CD4-positive, alpha-beta T cell (primary cell): ENCODE measurements at places on chromosomes 16 and 17.

DNA sequence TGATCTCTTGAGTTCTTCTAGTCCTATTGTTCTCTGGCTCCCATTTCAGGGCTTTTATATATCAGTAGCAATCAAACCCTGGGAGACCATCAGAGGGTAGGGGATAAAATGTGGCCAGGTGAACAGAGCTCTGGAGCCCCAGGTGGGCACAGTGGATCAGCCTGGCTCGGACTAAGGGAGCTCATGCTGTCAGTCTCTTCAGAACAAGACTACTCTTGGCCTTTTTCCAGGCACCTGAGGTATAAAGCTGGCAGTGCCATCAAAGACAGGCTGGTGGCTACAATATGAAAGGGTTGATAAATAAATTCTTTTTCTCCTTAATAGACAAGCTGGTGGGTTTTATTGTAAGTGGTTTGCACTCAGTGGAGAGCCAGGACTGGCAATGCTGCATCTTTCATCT is 160.0 kb upstream of the CCL2 start:
- no peak for DNase-seq

- no peak for DNase-seq
Measured at GRCh38 chr16:66275775-66276428, 90.6 kb upstream of the CDH5 start.

GRCh38 chr17:42520540-42520951 is 15.5 kb upstream of the NAGLU start:
- no peak for DNase-seq

GRCh38 chr17:61809816-61810392 is 53.4 kb downstream of the BRIP1 start:
- no peak for DNase-seq

DNA sequence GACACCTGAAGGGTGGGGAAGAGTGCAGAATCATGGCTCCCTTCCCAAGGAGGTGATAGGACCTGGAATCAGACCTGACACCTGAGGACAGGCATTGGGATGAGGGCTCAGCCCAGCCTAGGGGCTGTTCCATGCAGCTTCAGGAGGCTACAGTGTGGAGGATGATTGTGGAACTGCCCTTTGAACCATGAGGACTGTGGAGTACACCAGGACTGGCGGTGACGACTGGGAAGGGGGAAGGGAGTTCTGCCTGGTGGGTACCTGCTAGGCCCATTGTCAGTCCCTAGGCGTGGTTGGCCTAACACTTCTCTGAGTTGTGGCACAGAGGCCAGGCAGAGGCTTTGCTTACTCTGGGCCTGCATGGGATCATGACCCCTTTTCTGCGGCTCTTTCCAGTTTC is 76.1 kb downstream of the MPRIP start:
- DNase-seq, result no peak

DNA sequence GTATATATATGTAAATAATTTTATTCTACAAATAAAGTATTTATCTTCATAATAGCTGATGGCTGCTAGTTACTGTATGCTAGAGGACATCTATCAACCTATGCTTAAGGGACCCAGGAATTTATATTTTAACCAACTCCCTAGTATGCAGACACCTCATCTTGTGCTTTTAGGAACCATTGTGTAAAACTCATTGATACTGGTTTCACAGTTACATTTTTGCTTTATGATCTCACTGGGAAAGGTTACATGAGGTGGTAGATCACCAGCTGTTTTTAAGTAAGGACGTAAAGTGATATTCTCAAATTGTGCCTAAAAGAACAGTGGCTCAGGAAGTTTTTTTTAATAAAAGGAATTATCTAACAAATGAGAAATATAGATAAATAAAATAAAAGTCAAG is 56.4 kb downstream of the VMP1 start:
- DNase-seq, result no peak

DNA sequence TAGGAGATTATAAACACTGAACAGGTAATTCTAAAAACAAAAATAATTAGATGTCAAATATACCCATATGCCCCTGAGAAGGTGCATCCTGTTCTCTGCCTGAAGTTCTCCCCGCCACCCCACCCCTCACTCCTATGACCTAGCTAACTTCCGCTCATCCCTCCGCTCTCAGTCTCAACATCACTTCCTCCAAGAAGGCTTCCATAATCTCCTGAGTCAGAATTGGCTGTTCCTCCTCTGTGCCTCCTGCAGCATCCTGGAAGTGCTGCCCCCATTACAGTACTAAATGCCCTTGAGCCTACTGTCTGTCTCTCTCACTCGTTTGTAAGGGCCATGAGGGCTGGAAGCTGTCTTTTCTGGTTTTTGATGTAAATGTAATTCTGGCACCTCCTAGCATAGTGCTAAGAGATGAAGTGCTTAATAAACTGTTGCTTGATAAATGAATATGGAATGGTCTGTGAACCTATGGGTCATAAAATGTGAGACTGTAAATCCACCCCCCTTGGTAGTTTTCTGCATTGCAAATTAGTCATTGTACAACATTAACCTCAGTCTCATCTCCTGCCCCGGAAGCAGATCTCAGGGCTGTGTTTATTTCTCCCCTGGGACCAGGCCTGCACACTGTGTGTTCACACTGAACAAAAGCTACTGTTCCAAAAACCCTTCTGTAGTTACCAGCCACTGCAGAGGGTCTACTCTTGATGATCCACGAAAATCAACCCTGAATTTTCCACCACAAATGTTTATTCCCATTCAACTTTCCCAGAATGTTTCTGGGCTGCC is 3.9 kb upstream of the MYO1D start:
- DNase-seq, result no peak

DNA sequence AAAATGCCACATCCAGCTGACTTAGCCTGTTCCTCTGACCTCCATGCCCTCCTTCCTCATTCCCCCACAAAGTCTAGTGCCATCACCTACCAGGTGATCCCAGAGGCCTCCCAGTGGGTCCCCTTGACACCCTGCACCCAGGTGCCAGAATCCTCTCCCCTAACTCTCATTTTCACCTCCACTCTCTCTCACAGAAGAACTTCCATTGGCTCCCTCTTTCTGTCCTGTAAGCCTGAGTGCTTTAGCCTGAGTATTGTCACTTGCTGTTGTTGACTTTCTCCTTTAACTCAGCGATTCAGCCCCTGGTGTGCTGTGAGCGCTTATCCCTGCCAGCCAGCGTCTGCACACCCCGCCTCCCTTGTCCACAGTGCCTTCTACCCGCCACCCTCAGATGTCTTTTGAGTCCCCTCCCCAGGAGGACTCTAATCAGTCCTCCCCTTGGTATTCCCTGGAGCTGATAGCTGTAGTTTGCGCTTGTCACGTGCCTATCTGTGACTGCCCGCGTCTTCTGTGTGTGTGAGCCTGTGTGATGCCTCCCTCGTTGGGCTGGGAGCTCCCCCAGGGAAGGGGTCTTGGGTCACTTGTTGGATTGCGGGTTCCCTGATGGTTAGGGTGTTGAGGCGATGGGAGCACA is 31.9 kb downstream of the ARHGAP23 start:
- DNase-seq, result no peak

DNA sequence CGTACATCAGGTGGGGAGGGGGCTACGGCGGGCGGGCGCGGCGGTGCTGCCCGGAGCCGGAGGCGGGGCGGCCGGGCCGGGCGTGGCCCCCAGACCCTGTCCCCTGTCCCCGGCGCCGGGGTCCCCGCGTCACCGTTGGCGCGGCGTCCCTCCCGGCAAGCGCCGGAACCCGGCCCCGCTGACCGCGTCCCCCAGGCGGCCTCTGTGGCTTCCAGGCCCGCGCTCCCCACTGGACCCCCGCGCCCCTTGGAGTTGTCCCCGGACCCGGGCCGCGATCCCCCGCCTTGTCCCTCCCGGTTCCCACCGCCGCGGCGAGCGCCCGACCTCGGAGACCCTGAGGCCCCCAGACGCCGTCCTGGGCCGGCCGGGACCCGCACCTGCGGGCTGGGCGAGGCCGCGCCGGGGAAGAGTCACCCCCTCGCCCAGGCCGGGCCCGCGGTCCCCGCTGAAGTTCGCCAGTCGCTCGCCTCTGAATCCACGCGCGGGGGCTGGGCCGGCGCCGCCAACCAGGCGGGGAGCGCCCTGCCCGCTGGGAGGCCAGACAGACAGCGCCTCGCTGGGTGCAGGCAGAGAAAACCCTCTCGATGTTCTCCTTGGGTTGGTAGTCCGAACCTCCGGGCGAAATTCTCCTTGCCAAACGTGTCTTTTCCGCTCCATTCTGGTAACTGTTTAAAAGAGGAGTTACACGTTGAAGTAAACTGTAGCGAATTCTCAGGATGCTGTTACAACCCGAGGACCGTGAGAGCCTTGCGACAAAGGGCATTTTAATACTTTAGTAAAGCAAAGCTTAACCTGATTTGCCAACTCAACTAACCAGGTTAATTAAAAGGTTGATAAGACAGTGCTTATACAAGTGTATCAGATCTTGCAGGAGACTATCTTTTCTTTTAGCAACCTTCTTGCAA is 761 bp downstream of the GAN start:
- peak; percentile 28 for DNase-seq

DNA sequence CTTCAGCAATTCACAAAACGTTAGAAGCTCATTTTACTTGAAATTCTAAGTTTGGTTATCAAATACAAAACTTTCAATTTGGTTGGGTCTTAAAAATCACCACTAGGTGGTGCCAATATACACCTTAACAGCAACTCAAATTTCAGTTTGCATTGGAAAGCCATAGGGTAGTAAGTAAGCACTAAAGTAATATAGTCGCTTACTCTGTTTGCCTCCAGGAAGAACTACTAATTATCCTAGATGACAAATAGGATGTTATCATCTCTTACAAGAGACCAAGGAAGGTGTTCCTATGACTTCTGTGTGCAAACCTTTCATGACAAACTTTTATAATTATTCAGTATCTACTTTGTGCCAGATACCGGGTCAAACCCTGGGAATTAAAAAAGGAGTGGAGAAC is 93.3 kb downstream of the MYO1D start:
- no peak for DNase-seq

- no peak for DNase-seq
Measured at GRCh38 chr17:40850293-40850972, 16.6 kb downstream of the KRT12 start.

- no peak for DNase-seq
Measured at GRCh38 chr16:80231888-80232287, 308.9 kb upstream of the DYNLRB2 start.

- DNase-seq, result no peak
Measured at GRCh38 chr17:52027081-52027480, 131.4 kb downstream of the CA10 start.

- DNase-seq, result no peak
Measured at GRCh38 chr17:80856863-80857755, 134.5 kb upstream of the CHMP6 start.

DNA sequence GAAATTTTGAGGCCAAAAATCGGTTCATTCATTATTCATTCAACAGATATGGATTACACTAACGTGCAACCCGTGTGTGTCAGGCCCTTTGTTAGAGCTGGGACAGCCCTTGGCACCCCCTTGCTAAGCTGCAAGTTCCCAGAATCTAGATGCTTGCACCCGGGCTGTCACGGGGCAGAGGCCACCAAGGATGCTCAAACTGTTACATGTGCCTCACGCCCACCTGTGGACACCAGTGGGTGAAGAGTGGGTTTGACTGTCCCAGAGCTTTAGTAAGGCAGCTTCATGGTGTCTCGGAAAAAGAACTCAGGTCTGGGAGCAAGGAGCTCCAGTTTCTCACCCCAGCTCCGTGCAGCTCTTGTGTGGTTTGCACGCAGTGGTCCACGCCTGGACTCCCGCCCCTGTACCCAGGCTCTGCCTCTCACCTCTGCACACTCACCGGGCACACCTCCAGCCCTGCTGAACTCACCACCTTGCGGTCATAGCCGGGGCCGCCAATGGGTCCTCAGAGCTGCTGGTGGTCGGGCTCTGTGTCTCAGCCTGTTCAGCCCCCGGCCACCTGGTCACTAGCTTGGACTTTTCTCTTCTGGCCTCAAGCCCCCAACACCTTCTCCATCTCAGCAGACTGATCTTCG is 53.7 kb upstream of the CACNG4 start:
- no peak for DNase-seq

DNA sequence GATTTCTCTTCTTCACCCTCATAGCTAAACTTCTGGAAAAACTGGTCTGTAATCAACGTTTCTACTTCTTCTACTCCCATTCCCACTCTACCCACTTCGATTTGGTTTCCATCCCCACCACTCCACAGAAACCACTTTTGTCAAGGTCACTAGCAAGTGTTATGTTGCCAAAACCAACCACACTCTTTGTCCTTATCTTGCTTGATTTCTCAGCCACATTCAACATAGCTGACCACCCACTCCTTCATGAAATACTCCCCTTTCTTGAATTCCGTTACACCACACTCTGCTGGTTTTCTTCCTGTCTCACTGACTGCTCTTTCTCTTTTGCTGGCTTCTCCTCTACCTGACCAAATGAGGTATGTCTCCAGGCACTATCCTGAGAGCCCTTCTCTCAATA is 11.9 kb downstream of the IKZF3 start:
- no peak for DNase-seq

- no peak for DNase-seq
Measured at GRCh38 chr17:76793775-76794174, 55.9 kb downstream of the MFSD11 start.

DNA sequence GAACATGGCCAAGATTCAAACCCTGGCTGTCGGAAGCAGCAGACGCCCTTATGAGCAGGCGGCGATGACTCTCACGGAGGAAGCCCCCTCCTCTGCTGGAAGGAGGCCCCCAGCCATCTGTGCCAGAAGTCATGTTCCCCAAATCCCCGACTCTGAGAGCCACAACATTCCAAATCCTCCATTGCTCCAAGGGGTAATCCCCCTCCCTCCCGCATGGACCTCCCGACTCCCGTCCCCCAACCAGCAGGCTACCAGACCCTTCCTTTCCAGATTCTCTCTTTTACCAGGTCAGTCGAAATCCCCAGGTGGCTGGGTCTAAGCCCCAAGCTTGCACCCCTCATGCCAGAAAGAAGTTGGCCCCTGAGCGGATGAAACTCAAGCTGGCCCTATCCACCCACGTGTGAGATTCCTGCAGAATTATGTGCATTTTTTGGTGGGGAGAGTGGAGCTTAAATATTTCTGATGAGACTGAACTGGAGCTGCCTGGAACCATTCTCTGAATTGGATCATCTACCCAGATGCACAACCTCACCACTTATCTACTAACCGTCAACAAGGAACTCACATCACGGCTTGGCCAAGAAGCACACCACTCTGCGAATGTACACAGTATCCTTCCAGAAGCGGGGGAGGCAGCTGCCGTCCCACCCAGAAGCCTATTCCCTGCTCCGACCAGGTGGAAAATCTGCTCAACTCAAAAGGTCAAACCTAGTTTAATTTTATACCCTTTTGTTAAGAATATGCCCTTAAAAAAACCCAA is 283.5 kb downstream of the C16orf95 start:
- DNase-seq, result no peak

DNA sequence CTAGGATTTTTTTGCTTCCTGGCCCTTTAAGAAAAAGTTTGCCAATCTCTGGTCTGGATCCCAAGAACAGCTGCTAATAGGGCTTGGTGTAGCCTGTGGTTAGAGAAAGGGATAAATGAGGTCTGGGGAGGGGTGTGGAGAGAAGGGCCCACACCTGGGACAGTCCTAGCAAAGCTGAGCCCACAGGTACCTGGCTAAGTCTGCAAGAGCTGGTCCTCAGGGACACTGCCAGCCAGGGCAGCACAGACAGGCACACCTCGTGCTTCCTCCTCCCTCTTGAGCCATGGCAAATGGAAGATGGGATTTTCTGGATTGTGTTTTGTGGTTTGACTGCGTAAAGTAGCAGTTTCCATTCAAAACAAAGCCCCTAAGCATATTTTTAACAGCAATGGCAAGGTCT is 217.5 kb downstream of the SOX9 start:
- DNase-seq, result no peak

GRCh38 chr17:50052241-50052796 is 3.6 kb upstream of the ITGA3 start:
- no peak for DNase-seq

- no peak for DNase-seq
Measured at GRCh38 chr17:72884066-72884465, 208.4 kb downstream of the SLC39A11 start.
